ENCODE measurements at places on chromosomes 7 and 10.

- no peak for DNase-seq
Measured at GRCh38 chr7:4080954-4081353, 601.1 kb upstream of the FOXK1 start.

DNA sequence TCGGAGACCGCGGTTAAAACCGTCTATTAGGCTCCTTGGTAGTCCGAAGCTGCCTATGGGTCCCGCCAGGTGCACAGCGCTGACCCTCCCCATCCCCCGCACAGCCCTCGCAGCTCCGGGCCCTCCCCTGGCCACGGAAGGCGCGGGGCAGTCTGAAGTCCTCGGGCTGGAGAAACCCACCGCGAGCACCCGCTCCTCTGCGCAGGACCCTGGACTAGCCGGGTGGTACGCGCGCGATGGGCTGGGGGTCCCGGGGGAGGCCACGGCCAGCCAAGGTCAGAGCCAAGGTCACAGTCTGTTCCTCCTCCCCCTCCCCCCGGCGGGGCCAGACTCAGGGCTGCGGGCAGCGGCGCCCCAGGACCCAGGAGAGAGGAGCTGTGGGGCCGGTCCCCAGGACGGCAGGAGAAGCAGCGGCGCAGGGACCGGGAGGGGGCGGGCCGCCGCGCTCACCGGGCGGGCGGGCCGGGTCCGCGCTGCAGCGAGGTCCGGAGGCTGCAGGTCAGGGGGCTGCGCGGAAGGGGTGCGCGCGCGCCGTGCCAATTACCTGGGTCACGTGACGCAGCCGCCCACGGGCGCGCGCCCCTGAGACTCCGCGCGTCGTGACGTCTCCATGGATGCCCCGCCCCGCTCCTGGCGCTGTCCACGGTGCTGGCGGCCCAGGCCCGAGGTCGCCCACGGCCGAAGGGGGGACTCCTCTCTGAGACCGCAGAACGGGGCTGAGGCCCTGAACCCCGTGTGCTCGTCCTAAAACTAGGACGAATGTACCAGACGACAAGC is at the start of gene OGDHL:
OGDHL (minus strand) TSS at position 535 of the 777 bp plus-strand sequence. CDS start 3,731 bp downstream, outside the sequence.
- DNase-seq, result no peak

DNA sequence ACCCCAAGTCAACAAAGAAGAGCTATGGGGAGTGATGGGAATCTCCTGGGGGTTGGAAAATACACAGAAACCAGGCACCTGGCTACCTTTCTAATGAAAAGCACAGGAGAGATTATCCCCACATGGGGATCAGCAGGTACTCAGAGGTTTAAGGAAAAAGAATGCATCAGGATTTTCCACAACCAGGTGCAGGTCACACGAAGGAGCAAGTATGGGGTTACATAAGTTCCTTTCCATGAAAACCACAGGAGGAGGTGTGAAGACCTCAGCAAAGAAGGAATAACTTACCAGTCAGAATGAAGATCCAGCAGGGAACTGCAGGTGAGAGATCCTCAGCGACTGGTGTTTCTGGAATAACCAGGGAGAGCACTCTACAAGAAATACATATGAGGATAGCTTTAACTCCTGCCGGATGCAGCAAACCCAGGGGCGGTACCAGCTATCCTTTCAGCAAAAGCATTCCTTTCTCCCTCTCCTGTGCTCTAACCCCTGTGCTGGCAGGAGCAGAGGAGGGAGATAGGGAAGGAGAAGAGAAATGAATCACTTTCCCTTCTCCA is 116.7 kb upstream of the TMEM106B start:
- DNase-seq, result no peak

DNA sequence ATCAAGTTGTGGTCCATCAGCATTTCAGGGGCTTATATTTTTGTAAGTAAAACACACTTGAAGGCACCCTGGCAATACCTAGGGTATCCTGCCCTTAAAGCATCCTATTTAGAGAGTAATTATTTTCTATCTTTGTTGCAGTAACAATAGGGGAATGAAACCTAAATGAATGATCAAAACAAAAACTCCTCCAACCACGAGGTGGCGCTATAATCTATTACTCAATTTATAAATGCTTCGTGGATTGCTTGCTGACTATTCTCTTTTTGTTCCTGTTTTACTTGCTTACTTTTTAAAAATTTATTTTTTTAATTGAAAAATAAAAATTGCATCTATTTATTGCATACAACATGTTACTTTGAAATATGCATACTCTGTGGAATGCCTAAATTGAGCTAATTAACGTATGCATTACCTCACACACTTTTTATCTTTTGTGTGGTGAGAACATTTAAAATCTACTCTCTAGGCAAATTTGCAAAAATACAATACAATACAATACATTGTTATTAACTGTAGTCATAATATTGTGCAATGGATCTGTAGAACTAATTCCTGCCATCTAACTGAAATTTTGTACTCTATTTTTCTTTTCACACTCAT is 147.7 kb upstream of the BMPER start:
- DNase-seq, result no peak

DNA sequence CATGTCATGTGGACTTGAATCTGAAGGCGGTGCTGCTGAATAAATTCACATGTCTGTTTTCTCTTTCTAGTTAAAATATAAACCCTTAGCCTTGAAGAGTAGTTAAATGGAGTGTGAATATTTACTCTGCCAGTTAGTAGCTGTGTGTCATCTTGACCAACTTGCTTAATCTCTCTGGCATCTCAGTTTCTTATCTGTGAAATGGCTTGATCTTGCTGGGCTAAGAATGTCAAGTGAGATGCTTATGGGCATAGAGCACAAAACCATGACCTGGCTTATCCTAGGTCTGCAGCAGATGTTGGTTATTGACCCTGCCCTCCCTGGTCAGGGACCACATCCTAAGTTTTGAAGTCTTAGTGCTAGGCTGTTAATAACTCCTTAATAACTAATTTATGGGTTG is 16.6 kb downstream of the ARID5B start:
- no peak for DNase-seq

GRCh38 chr7:2107386-2108070 is 125.2 kb downstream of the MAD1L1 start:
- DNase-seq, result no peak

- no peak for DNase-seq
Measured at GRCh38 chr10:132774902-132775863, 10.8 kb downstream of the NKX6-2 start.

- DNase-seq, result no peak
Measured at GRCh38 chr7:91876391-91877133, 3.9 kb downstream of the MTERF1 start.

GRCh38 chr10:5504146-5505072 is 5.0 kb upstream of the CALML5 start:
- no peak for DNase-seq

- no peak for DNase-seq
Measured at GRCh38 chr10:31120961-31121685, 89.5 kb upstream of the ZNF438 start.

DNA sequence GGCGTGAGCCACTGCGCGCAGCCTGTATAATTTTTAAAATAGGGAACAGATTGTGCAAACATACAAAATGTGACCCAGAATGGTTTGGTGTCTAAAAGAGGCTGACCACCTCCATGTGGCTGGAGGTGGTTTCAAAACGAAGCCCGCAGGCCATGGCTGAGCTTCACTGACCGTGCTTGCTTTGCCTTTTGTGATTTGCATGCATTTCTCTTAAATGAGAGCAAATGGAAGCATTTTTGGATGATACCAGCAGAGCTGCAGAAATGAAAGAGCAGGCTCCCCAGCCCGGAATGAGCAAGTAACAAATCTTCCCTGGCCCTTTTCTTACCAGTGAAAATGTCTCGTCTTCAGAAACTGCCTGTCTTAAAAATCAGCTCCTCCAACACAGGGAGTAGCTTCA is 239.9 kb downstream of the CAMK1D start:
- no peak for DNase-seq

DNA sequence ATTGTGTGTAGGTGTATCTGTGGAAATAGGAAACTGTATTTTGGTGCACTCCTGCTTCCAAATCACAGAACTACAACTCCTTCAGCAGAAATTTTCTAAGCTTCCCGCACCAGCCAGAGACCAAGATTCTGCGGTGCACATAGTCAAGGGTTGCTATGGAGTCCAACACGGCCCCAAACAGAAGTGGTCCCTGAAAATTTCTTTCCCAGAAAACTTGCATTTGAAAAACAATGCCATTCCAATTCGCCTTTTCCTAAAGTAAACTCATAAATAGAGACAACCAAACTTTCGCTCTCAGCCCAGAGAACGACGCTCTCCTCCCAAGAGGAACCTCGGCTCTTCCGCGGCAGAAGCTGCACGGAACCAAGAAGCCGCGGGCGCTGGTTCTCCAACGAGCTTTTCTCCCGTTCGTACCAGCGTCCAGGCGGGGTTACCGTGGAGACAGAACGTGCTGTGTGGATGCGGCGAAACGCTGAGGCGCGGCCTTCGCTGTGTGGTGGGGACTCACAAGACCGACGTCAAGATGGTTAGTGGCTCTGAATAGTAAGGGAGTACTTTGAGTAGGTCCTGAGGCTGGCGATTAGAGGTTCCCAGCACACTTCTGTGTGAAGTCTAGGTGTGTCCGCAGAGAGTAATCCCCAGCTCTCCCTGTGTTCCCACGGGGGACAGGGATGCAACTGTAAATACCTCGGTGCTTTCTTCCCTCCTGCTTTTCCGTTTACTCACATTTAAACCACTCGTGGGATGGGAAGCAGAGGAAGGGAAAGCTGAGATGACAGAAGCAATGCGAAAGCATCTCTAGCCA is 24.0 kb upstream of the ZC3HAV1 start:
- peak; percentile 85 for DNase-seq

DNA sequence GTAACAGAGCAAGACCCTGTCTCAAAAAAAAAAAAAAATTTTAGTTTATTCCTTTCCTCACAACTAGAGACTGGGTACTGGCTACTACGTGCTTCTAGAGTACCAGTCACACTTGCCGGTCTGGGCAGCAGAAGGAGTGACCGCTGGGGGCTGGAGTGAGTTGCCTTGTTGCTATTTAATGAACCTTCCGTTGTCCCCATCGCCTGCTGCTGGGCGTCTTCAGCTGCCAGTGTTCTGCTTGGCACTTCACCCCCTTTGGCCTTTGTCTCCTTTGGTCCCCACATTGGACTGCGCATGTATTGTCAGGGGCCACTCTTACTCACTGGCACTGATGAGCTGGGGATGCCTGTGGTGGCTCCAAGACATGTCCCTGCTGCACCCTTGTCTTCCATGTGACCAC is 110.6 kb downstream of the CLEC2L start:
- no peak for DNase-seq

DNA sequence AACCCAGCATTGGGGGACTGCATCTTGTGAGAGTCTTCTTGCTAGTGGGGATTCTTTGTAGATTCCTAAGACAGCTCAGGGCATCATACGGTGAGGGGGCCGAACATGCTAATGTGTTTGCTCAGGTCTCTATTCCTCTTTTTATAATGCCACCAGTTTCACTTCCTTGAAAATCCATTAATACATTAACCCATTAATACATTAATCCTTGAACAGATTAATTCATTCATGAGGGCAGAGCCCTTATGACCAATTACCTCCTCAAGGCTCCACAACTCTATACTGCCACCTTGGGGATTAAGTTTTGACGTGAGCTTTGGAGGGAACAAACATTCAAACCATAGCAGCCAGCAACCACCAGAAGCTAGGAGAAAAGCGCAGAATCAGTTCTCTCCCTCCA is 67.2 kb upstream of the POT1 start:
- DNase-seq, result no peak

GRCh38 chr7:174716-175115 is 17.7 kb upstream of the FAM20C start:
- no peak for DNase-seq

DNA sequence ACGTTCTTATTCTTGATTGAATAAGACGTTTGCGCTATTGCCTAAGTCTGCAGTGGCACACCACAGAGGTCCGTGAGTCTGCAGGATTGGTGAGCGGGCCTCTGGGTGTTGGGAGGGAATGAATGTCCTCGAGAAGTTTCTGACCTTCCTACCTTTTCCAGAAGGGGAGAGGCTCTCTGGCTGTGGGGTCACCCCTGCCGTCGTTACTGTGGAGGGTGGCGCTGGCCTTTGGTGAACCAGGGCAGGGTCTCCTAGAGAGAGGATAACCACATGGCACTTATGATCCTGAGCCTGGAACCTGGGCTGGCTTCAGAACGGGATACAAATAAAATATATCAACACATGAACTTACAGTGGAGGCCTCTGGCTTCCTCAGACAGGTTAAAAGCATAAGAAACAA is 13.8 kb downstream of the IL15RA start:
- no peak for DNase-seq

- DNase-seq, result no peak
Measured at GRCh38 chr10:53006663-53007526, 234.3 kb upstream of the MBL2 start.

GRCh38 chr10:79445977-79446757 is 743 bp upstream of the ZCCHC24 start:
- no peak for DNase-seq

GRCh38 chr10:79070606-79071395 is 2.0 kb downstream of the ZMIZ1 start:
- no peak for DNase-seq

GRCh38 chr7:121072826-121073225 is 84.3 kb downstream of the CPED1 start:
- no peak for DNase-seq

DNA sequence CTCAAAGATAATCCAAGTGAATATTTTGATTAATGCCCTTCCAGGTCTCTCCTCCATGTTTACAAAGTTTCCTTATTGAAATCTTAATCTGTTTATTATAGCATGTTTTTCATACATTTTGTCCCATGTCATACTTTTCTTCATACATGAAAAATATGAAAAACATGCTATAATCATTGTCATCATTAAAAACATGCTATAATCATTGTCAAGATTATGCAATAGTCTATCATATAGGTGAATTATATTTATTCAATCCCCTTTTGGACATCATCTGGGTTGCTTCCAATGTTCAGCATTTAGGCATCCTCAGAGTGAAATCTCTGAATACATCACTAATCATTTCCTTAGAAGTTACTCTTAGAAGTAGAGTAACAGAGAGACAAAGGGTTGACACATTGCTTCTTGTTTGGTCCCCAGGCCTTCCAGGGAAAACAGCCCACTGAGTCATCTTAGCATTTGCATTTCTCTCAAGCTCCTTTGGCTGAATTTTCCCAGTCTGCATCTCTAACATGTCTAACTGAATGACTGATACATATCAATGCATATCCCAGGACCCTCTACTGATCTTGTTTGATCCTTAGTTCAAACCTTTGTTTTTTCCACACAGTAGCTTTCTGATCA is 87.0 kb downstream of the SGMS1 start:
- DNase-seq, result no peak

GRCh38 chr10:30247704-30248103 is 101.4 kb downstream of the MTPAP start:
- DNase-seq, result no peak

DNA sequence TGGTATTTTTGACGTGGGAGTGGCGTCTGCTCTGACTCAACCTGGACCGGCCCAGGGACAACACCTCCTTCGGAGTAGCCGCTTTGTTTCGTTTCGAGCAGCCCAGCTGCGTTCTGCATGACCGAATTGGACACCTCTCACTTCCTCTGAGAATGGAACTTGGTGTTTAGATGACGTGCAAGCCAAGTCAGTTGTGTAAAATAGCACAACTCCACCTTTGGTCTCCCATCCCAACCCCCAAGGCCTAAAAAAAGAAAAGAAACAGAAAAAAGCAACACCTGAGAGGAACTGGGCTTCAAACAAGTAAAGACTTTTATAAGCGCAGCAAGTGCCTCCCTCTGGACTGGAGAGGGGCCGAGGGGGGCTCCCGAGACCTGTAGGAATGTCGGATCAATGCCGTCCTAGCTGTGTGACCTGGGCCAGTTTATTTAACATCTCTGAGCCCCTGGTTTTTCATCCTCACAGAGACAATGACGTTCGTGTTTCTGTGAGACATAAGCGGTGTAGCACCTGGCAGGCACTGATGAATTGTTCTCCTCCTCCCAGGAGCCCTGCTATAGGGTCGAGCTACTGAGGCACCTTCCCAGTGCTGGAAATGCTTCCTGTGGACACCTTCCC is 52.0 kb upstream of the SMNDC1 start:
- no peak for DNase-seq
